EH (cell line): ENCODE measurements at places on chromosomes 1 and 21.
A peak's percentile ranks its signal among the peaks of the same experiment; 100 is the strongest.

- DNase-seq, result no peak
These were observed 147.1 kb upstream of the GRIK3 start for GRCh38 chr1:37181425-37181824.

GRCh38 chr1:73659136-73659535 lies 538.8 kb downstream of the LRRIQ3 start:
- DNase-seq, result no peak

GRCh38 chr21:38114717-38115333 lies 142.0 kb upstream of the KCNJ15 start:
- no peak for DNase-seq

DNA sequence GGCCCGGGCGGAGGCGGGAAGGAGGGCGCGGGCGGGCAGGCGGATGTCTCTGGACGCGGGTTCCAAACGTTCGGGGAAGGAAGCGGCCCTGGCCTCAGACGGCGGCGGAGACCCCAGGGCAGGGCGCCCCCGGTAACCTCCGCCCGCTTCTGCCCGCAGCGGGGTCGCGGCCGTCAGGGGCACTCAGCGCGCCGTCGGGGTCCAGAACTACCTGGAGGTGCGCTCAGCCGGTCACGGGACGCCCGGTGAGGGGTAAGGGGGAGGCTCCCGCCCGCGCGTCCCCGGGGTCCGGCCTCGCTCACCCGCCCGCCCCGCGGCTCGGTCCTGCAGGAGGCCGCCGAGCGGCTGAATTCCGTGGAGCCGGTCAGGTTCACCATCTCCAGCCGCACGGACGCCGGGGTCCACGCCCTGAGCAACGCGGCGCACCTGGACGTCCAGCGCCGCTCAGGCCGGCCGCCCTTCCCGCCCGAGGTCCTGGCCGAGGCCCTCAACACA lies 406 bp downstream of the PUSL1 start:
- DNase-seq, result no peak

- DNase-seq, result peak; percentile 57
These were observed 16.6 kb upstream of the CACYBP start for GRCh38 chr1:174982971-174983689.

- DNase-seq, result peak; percentile 55
These were observed 33.4 kb upstream of the SLC2A1 start for GRCh38 chr1:42992054-42992571.

DNA sequence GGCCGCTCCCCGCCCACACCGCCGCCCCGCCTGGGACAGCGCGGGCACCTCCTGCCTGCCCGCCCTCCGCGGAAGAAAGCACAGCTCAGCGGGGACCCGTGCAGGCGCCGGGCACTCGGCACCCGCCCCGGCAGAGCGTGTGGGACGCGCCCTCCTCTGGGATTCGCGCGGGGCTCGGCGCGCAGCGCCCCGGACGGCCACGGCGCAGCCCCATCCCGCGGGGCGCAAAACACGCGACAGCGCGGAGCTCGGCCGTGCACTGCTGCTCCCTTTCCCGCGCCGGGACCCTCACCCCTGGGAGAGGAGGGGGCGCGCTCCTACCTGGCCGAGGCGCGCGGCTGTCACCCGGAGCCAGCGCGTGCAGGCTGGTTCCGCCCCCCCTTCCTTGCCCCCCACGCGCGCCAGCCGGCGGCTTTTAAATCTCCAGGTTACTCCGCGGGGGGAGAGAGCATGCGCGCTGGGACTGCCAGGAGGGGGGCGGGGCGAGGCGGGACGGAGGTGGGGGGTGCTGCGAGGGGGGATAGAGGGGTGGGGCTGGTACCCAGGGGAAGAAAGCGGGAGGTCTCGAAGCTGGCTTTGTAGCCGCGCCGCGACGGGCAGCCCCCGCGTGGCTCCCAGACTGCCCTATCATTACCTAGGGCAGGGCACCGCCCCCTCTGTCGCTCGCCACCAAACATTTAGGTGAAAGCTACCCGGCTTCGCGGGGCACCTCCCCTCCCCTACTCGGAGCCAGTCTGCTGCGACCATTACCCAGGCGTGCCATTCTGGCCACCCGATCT lies at the start of gene SLC45A3:
TSS of gene SLC45A3 (minus strand) at position 437 of the 779 bp plus-strand sequence. CDS start 15,853 bp downstream, outside the sequence.
- DNase-seq, result peak; percentile 19

- no peak for DNase-seq
These were observed 26.9 kb upstream of the RGL1 start for GRCh38 chr1:183778045-183778444.

GRCh38 chr1:58573705-58574591 lies 3.1 kb downstream of the TACSTD2 start:
- DNase-seq, result no peak

- DNase-seq, result no peak
These were observed 192.9 kb downstream of the RHOU start for GRCh38 chr1:228927946-228928898.

DNA sequence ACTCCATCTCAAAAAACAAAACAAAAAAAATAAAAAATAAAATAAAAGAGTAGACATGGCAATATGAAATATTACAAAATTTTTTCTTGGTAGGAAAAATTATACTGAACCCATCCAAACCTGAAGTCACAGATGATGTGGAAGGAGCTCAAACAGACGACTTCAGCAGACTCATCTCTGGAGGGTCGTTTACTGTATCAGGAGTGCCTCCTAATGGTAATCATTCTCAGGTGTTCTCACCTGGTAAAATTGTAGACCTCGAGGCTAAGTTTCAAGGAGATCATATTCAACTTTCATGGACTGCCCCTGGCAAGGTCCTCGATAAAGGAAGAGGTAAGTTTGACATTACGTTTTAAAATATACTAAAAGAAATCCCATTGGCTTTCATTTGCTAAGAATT lies 54.3 kb upstream of the SH3GLB1 start:
- DNase-seq, result no peak

GRCh38 chr1:38831731-38832369 lies 27.7 kb downstream of the RRAGC start:
- peak; percentile 10 for DNase-seq

DNA sequence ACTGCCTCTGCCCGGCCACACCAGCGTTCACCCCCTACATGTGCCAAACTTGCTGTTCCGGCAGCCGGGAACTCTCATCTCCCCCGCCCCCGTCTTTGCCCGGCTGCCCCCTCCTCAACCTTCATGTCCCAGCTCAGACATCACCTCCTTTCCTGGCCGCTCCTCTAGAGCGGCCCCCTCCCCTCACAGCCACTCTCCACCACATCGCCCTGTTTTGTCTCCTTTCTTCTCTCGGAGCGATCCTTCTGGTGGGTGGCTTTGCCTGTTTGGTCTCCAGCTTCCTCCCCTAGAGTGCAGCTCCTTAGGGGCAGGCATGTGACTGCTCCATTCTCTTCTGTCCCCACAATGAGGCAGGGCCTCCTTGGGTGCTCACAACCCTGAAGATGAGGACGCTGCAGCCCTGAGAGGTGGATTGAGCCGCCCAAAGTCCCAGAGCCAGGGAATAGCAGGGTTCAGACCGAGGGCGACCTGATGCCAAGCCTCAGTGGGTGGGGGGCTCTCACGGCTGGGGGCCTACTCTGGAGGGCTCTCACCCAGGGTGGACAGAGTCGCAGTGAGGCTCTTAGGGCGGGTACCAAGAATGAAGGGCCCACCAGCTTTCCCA lies 44.9 kb upstream of the ECE1 start:
- no peak for DNase-seq

- DNase-seq, result peak; percentile 39
These were observed 170.1 kb downstream of the NEK7 start for GRCh38 chr1:198326915-198327314.

GRCh38 chr1:143665606-143666005 lies 306.2 kb downstream of the FAM72C start:
- DNase-seq, result no peak

GRCh38 chr1:22088331-22088730 lies 35.8 kb downstream of the CDC42 start:
- DNase-seq, result no peak

DNA sequence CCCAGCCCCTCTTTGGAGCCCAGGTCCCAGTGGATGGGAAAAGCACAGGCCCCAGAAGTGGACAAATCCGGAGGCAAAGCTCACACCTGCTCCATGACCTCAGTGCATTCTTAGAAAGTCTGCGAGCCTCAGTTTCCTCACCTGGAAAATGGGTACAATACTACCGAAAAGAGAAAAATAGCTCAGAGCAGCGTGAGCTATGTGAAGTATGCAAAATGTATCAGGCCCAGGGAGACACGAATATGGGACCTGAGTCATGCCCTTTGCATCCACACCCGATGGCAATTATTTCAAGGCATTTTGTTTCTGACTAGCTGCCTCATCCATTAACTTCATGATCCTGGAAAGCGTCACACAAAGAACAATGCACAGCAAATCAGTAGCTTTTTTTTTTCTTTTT lies 9.2 kb downstream of the ALDH4A1 start:
- peak; percentile 70 for DNase-seq

- DNase-seq, result no peak
These were observed 84.8 kb downstream of the POFUT2 start for GRCh38 chr21:45202889-45203288.

DNA sequence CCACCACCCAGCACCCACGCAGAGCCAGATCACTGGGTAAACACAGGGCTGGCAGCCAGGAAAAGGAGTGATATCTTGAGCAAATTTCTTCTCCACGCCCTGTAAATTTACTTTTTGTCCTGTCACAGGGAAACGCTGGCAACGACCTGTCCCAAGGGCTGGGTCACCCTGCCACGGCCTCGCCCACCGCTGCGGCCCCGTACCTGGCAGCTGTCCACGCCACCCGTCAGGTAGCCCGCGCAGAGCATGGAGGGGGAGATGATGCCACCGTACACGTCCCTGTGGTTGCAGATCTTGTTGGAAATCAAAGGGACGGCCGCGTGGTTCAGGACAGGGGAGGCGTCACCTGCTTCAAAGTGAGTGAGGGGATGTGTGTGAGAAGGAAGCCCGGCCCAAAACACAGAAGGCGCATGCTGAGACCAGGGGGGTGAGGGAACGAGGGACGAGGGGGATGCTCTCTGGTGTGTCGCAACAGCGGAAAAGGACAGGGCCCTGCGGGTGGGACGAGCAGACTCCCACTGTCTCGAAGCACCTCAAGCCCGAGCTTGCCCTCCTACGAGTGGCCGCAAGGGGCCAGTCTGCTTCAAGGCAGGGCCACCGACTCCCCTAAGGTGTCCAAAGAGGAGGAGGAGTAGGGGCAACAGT lies 10.1 kb upstream of the TFF1 start:
- DNase-seq, result no peak

- peak; percentile 23 for DNase-seq
These were observed 1.5 kb downstream of the VAMP4 start for GRCh38 chr1:171740356-171740863.

DNA sequence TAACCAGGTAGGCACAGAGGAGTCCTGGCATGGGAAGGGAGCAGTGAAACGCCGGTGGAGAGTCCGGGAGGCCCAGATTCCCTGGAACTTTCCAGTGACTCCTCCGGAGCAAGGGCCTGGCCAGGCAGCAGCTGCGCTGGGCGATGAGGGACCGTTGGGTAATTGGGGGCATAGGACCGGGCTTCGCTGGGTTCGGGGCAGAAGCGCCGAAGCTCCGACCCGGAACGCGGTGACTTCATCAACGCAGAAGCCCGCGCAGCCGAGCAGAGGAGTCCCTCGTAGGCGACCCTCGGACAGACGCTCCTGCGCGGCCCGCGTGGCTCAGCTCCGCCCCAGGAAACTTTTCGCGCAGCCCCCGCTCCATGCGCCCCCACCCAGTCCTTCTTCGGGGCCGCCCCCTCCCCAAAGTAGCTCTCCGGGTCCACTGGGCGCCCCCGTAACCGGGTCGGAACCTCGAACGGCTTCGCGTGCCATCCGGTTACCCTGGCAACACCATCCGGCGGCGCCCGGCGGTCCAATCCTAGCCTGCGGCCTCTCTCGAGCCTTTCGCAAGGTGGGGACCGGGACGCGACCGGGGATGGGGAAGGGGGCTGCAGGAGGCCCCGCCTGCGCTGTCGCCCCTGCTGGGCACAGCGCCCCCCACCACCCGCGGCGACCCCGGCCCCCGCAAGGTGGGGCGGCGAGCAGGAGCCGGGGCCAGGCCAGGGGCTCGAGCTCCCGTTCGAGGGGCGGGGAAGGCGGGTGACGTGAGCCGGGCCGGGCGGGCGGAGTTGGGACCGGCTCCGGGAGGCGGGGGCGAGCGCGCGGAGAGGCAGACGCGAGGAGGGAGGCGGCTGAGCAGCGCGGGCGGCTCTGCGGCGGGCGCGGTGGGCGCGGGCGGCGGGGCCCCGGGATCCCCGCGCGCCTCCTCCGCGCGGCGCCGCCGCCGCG lies at the start of gene AJAP1:
TSS of gene AJAP1 (plus strand) at position 814 of the 930 bp plus-strand sequence. CDS start 817 bp downstream, outside the sequence.
- peak; percentile 45 for DNase-seq

- peak; percentile 57 for DNase-seq
These were observed 283.5 kb downstream of the S1PR1 start for GRCh38 chr1:101520302-101520701.

- no peak for DNase-seq
These were observed 21.8 kb upstream of the LHX4 start for GRCh38 chr1:180208264-180208663.

- DNase-seq, result no peak
These were observed 286.1 kb upstream of the ESRRG start for GRCh38 chr1:217009376-217009775.

- peak; percentile 92 for DNase-seq
These were observed 160.9 kb upstream of the UBE2U start for GRCh38 chr1:64042331-64043100.

- DNase-seq, result peak; percentile 57
These were observed 59.6 kb upstream of the ADAMTS5 start for GRCh38 chr21:27026501-27026900.

DNA sequence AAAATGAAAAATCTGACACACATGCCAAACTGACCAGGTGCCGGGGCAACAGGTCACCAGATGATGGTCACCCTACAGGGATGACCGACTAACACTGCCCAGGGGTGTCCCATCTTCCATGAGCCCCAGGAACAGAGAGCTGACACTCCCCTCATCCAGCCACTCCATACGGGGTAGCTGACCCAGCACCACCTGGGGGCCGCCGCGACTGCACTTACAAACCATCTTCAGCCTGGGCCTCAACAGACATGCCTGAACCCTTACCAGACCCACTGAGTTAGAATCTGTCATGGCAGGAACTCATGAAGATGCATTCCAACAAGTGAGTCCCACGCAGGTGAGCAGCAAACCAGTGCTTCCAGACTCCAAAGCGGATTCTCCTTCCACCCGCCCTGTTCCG lies 31.6 kb upstream of the AJAP1 start:
- DNase-seq, result no peak

DNA sequence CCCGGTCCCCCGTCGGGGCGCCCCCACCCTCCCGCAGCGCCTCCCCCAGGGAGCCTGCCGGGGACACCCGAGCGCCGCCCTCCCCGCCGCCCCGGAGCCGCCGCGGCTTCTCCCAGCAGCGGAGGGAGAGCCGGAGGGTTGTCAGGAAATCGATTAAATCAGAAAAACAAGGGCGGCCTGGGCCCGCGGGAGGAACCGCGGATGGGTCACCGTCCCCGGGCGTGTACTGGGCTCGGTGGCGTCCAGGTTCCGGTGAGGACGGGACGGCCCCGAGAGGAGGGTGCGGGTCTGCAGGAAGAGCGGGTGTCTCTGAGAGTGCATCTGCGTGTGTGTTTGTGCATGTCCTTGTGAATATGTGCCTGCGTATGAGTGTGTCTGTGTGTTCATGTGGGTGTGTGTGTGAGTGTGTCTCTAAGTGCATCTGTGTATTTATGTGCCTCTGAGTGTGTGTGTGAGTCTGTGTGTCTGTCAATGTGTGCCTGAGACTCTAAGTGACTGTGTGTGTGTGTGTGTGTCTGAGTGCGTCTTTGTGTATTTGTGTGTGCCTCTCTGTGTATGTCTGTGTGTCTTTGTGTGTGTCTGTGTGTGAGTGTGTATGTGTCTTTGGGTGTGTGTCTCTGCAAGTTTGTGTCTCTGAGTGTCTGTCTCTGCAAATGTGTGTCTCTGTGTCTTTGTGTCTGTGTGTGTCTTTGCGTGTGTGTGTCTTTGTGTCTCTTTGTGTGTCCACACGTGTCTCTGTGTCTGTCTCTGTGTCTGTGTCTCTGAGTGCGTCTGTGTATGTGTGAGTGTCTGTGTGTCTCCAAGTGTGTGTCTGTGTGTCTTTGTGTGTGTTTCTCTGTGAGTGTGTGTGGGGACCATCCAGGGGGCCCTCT lies 1.1 kb downstream of the SPSB1 start:
- DNase-seq, result peak; percentile 43
